ENCODE measurements at places on chromosomes 2 and 18. TPM values are rescaled to one million over a fixed set of nuclear protein-coding genes. Genes with fewer than 3 reads are reported as not detected.
A peak's percentile ranks its signal among the peaks of the same experiment; 100 is the strongest.

GRCh38 chr2:112622528-112622849 is 23.2 kb upstream of the SLC20A1 start:
- peak; percentile 40 for DNase-seq

Gene CMPK2
- 2.6 TPM for polyA plus RNA-seq

GRCh38 chr2:48009256-48009655 is 103.0 kb upstream of the FBXO11 start:
- DNase-seq, result no peak

Gene KCNG2
- not detected for polyA plus RNA-seq

- DNase-seq, result no peak
Observed at GRCh38 chr2:170969872-170970496, 40.9 kb downstream of the GORASP2 start.

DNA sequence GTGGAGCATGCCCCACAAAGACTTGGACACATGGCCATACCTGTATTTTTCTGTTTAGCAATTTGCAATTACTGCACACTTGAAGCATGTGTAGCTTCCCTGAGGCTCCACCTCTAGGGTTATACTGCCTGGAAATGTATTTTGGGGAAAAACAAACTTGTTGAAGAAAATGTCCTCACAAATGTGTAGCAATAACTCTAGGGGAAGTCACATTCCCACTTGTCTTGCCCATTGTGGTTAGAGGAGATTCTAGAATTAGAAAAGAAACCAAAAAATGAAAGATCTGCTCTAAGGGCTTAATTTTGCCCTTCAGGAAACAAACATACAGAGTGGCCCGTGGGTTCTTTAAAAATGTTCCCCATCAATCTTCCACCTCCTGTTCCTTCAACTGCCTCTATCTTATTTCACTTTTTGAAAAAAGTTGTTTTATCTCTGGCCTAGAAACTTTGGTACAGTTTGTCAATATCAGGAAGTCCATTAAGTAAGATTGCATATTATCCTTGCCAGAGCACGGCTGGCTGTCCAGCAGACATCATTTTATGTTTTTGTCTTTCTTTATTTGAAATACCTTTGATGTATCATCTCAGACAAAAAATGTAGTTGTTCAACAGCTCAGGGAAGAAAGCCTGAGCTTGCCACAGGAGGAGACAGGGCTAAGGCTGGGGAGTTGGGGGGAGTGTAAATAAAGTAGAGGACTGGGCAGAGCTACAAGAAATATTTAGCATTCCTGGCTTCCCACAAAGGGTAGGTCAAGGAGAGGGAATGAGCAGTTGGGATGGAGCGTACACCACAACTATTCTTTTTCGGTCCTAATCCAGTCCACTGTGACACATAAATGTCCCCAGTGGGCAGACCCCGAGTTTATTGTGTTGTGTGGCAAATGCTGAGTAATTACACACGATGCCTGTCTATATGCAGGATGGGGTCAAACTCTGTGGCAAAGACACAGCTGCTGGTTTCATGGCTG is 96.8 kb upstream of the CDC42EP3 start:
- DNase-seq, result no peak

Gene OR6B2
- polyA plus RNA-seq, result not detected

Gene CERKL
- 2.0 TPM for polyA plus RNA-seq

DNA sequence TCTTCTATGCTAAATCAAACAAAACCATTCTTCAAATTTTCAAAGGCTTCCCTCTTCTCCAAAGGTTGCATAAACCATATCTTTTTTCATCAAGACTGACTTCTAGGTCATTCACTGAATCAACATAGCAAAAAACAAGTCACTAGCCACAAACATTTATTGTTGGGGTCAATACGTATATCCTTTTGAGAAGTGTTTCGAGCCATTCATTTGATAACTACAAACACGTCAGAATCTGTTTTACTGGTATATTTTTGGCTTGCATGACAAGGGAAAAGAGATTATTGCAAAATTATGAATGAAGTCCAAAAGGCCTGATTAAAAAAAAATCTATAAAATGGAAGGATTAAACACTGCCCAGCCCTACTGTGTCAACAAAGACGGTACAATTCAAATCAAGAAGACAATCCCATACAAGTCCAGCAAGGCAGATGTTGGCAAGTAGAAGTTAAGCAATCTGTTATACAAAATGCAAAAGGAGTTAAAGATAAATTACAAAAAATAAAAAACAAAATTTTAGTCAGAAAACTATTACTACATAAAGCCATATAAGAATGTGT is 222.4 kb downstream of the SRBD1 start:
- DNase-seq, result no peak

- DNase-seq, result no peak
Observed at GRCh38 chr18:3798032-3798431, 348.1 kb downstream of the TGIF1 start.

DNA sequence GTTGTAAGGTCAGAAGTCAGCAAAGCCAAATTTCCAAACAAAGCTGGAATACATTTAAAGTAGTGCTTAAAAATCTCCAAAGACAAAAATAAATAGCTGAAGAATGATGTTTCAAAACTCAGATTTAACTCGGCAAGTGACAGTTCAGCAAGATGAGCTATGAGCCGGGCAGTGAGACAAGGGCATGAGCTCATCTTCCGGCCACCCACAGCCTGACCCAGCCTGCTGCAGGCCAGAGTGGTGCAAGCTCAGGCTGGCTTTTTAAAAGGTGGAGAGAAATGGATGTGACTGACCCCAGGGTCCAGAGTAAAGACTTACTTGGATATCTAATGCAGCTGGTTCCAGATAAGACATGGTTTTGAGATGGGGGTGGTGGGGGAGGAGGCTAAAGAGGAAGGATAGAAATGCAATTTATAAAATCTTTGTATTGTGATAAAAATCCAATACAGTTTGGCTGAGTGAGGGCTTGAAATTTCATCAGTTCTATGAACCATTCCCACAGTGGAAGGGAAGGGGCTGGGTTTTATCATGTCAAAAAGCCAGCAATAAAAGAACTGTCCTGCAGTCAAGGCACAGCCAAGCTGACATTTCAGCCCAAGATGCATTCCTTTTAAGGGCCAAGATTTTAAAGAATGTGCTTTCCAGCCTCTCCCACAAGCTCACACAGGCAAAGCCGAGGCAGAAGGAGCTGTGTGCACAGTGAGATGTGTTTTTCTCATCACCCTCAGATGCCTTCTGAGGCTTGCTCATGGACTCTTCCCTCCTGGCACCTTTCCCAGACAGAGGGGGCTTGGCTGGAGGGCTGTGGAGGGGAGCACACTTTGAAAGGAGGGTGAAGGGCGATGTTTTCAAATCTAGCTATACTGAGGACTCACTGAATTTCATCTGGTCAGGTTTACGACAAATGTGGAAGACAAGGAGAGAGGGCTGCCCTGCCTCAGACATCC is 97.9 kb upstream of the KLHL29 start:
- peak; percentile 39 for DNase-seq

DNA sequence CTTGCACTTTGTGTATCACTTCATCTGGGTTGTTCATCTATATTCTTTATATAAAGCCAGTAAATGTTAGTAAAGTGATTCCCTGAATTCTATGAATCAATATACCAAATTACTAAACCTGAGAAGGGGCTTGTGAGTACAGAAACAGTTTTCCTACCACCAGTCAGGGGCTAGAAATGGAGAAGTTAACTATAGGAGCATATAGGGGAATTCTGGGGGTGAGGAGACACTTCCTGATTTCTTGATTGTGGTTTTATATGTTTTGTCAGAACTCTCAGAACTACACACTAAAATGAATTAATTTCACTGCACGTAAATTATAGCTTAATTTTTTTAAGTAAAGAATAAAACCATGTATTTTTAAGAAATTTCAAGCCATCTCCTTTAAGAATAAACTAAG is 93.7 kb downstream of the SESTD1 start:
- DNase-seq, result no peak

Gene PIGN
- polyA plus RNA-seq, result 25.2 TPM

DNA sequence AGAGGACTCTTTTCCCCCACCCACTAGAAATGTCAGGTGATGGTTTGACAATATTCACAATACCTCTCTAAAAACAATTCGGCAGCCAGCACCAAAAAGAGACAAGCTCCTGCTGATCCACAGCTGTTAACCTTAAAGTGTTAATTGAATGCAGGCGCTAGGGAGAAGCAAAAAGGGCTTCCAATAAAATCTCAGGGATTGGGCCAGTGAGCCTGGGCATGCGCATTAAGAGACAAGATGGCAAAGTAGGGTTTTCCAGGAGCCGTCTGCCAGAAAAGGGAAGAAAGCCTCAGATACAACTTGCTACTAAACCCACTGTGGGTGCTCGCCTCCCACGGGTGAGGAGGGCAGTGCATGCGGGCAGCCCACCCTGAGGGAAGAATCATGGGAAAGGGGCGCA is 98.8 kb downstream of the HS6ST1 start:
- no peak for DNase-seq

Gene FRZB
- 534 TPM for polyA plus RNA-seq

DNA sequence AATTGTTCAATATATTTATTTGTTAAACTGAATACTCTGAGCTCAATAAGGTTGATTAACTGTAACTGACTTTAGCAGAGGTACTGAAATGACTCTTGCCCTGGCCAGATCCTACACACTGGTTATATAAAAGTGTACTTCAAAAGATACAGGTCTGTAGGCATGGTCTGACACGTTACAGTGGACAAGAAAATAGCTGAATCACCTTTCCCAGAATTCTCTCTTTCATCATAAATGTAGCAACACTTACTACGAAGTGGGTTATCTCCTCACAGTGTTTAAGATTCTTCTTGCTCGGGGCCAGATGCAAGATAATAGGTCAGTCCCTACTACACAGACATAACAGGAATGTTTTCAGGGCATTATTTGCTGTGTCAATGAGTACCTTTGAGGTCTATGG is 107.0 kb upstream of the ZC3H15 start:
- peak; percentile 28 for DNase-seq

DNA sequence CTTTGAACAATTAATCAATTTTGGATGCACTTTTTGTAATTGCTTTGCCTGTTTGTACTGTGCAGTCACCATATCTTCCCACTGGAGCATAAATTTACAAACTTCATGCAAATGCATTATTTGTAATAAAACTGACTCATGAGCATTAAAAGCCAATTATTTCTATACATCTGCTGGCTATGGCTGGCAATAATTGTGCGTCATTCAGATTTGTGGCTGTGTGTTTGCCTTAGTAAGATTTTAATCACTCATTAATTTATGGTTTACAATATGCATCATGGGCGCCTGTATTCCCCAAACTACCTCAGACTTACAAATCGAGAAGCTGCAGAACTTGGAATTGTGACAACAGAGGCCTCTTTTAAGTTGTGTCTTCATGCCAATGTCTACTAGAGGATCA is 132.4 kb upstream of the TRIB2 start:
- DNase-seq, result no peak

Gene EIF5B
- polyA plus RNA-seq, result 18.3 TPM

DNA sequence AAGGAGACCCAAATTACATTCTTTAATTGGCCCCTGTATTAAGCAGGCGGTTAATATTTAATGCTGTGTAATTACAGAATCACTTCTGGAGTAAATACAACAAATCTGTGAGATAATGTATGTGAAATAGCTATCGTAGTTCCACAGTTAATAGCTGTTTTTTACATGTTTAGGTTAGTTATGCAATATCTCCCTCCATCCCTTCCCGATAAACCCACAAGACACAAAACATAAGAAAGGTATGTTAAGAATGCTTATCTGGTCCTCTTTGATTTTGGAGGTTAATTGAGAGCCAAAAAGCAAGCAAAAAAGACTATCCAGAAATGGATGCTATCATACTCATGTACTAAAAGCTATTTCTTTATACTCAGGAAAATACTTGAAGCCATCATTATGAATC is 49.1 kb downstream of the ZNF638 start:
- DNase-seq, result no peak

- DNase-seq, result no peak
Observed at GRCh38 chr18:79515944-79516351, 120.2 kb downstream of the NFATC1 start.

DNA sequence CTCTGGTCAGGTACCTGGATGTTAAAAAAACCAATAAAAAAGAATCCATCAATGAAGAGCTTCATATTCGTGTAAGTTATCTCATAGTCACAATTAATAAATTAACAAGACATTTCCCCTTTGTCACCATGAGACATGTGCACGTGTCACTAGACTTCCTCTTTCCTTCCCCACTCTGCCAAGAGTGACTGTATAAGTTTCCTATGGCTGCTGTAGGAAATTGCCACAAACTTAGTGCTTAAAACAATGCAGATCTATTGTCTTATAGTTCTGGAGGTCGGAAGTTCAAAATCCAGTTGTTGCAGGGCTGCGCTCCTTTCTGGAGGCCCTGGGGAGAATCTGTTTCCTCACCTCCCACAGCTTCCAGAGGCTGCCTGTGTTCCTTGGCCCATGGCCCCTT is 35.8 kb downstream of the SLC9A4 start:
- no peak for DNase-seq

GRCh38 chr2:240739797-240740196 is 48.1 kb downstream of the AQP12A start:
- DNase-seq, result no peak

Gene AQP12A
- not detected for polyA plus RNA-seq

Gene MYCN
- polyA plus RNA-seq, result 10.8 TPM

- no peak for DNase-seq
Observed at GRCh38 chr2:28332696-28333095, 60.0 kb upstream of the FOSL2 start.

DNA sequence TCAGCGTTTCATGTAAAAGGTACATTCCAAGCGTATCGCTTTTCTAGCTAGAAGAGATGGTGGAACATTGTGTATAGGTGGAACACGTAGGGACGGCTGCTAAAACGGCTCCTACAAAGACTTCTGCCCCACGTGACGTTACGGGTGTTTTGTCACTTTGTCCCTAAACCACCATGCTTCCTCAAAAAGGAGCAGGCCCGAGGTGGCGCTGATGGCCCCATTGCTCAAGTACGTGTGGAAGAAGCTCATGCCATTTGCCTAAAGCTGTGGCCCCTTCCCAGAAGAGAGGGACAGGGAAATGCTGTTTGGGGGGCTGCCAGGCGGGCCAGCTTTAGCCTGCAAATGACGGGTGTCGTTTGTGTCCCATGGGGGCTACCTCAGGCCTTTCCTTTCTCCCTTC is 72.7 kb downstream of the TMEM247 start:
- no peak for DNase-seq

DNA sequence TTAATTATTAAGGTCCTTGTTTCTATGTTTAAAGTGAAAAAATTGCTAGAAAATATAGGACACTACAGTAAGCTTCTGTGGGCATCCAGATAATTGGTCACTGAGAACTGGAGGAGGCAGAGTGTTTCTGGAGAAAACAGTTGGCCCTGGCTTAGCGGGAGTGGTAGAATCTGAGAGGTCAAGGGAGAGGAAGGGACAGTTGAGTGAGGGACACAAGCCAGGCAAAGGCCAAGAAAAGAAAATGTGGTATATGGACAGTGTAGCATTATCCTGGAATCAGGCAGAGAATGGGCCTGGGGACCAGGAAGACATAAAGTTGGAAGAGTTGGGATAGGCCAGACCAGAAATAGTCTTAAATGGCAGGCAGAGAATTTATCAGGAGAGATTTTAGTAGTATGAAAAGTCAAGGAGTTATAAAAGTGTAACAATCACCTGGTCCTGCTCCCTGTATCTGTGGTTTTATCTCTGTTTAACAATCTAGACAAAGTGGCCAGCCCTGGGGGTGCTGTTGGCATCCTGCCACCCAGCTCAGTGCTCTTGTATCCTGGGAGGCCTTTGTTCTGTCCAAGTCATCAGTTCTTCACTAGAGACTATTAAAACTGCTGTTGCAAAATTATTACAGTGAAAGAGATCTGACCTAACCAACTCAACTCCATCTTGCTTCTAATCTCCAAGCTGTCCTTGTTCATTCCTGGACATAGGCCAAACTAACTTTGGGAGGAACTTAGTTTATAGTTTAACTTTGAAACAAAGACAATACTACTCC is 15.4 kb upstream of the MSGN1 start:
- DNase-seq, result no peak

- no peak for DNase-seq
Observed at GRCh38 chr2:177482195-177482594, 89.6 kb downstream of the AGPS start.
